ENCODE measurements at places on chromosomes 2 and 18. TPM values are rescaled to one million over a fixed set of nuclear protein-coding genes. Genes with fewer than 3 reads are reported as not detected.

- no peak for DNase-seq
These were observed 1531.9 kb upstream of the ACVR2A start for GRCh38 chr2:146312899-146313298.

GRCh38 chr2:152613235-152613634 is 104.0 kb downstream of the PRPF40A start:
- DNase-seq: no peak

- DNase-seq: peak; percentile 91
These were observed 1.8 kb downstream of the GYPC start for GRCh38 chr2:126657636-126658318.

GRCh38 chr2:73359915-73360697 is 25.5 kb upstream of the ALMS1 start:
- no peak for DNase-seq

DNA sequence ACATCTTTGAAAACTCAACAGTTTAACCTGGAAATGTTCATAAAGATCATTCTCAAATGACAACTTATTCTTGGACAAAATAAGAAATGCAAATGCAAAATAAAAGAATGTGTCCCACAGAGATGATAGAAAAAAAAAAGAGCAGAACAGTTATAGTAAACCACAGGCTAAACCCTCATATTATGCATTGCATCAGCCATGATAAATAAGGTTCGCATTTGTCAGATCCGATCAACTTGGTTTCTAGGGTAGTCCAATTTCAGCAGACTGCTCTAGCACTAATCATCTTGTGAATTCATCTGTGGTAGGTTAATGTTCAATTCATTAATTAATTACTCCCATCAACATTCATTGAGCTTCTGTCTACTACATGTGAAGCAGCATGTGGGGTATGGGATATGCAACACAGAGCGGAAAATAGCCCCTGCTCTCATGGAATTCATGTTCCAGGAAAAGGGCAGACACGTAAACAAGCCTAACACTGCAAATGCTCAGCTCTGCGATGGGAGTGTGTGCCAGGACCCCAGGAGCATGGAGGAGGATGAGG is 316.2 kb upstream of the REV1 start:
- DNase-seq: no peak

GRCh38 chr2:188949046-188949818 is 24.9 kb upstream of the COL3A1 start:
- DNase-seq: no peak

DNA sequence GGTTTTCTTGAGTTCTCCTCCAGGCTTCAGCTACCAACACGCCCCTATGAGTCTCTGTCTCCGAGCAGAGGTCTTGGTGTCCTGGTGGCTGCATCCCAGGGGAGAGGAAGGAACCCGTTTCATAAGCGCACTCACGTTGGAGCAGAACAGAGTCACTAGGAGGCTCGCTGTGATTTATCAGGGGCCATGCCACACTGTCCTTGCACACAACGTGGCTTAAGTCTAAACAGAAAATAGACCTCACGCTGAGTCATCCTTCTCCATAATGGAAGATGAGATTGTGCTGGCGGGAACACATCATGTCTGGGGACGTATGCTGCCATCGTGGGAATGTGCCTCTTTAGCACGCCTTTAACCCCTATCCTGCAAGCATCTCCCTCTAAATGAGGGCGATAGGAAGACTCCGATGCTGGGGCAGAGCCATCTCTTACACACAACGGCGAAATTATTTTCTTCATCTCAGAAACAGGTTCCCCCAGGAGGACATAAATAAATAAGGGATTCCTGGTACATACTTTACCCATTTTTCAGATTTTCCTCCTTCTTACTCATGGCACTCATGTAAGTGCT is 211.4 kb downstream of the KLHL29 start:
- DNase-seq: peak; percentile 84

The MARCHF4 gene
- total RNA-seq: 4.1 TPM

- DNase-seq: peak; percentile 71
These were observed 314.8 kb downstream of the TSN start for GRCh38 chr2:122070241-122070731.

DNA sequence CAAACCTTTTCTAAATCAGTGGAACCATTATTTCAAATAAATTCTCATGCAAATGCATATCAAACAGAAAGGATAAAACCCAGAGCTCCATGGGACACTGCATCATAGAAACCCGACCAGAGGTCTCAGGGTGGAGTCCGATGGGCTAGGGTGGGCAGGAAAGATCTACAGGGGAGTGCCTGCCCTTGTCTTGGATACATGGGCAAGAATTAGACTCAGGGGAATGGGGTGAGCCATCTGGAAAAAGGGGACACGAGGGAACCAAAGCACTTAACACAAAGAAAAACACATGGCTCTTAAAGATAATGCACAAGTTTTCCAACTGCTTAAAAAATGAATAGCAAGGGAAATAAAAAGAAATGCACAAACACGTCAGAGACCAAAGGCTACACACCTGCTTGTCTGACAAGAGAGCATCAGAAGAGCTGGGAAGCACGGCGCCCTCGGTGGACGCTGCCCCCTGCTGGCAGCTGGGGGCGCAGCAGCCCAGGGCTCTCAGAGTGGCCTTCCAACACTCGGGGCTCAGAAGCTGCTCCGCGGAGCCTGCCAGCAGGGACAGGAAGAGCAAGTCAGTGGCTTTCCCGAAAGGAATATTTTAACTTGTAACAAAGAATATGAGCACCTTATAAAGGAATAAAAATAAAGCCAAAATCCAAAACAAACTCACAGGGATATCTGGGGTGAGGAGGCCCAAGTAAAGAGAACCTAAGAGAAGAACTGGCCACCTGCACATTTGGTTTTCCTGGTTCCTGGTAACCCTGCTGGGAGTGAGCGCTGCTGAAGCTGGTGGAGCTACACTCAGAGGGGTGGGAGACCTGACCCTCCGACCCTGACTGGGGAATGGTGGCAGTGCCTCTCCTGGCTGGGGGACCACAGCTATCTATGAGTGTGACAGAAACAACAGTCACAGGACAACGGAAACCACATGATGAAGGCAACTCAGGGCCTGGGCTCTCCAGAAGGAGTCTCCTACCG is 54.5 kb downstream of the SIGLEC15 start:
- peak; percentile 67 for DNase-seq

DNA sequence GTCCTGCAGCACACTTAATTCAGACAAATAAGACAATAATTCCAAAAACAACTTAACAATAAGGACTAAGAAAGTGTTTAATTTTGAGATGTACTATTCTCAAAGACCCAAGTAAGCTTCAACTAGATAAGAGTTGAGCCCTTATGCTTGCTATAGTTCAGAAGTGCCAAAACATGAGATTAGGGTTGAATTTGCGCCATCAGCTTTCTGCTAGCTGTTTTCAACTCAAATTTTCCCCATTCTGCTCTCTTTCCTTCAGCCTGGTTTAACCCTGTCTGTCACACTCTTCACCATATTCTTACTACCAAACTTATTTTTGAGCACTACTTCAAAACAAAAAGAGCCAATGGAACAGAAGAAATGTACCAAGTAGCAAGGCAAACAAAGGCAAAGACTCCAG is 4.1 kb downstream of the NFE2L2 start:
- no peak for DNase-seq

DNA sequence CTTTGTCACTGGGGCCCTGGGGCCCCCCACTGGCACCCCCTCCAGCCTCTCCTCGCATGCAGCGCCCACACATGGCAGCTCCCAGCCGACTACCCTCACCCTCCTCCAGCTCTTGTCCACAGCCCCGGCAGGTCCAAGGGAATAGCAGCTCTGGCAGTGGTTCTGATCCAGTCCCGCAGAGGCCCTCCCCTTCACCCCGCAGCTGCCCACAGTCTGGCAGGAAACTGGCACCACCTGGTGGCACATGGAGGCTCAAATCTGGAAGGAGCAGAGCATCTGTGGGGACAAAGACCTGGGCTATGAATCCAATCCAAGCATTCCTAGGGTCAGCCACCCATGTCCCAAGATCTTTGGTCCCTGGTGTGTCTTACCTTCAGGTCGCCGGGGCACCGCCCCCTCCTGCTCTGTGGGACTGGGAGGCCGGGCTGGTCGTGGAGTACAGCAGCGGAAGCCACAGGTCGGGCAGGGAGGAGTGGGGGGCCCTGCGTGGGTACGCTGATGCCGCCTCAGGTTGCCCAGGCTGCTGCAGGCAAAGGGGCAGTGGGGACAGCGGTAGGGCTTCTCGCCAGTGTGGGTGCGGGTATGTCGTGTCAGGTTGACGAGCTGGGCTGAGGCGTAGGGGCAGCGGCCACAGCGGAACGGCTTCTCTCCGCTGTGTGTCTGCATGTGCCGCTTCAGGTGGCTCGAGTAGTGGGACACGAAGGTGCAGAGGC is 2.3 kb downstream of the ZNF513 start:
- no peak for DNase-seq

DNA sequence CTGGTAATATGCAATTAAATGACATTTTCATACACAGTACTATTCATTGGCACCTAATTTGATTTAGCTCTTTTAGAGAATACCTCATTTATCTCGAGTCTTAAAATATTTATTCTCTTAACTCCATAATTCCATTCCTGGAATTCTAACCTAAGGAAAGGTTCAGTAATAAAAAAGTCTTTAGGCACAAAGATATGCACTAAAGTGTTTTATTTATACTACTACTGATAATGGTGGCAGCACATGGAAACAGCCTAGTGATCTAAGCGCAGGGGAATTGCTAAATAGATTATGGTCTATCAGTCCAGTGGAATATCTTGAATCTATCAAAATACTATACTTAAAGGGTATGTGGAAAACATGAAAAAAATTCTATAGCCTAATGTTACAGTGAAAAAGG is 142.5 kb upstream of the LTBP1 start:
- no peak for DNase-seq

The CACNB4 gene
- total RNA-seq: 0.12 TPM
